ENCODE measurements at places on chromosomes 7 and 10.

GRCh38 chr7:148964483-148965267 is 63.6 kb downstream of the PDIA4 start:
- no peak for DNase-seq

GRCh38 chr7:15998617-15999016 is 312.1 kb upstream of the MEOX2 start:
- DNase-seq, result no peak

DNA sequence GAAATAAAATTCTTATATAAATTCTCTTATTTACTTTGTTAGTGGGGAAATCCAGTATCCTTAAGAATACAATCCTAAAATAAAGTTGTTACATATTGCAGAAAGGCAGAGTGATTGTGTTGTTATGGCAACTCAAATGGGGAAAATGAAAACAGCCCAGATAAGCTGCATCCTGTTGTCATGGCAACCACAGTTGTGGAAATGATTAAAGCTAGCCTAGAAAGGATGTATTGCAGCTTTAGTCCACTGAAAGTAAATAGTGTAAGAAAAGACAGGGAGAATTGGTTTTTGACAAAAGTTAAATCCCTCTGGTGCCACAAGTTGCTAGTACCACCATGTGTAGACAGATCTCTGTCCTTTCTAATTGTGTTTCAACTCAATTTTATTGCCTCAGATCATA is 43.2 kb downstream of the BTRC start:
- DNase-seq, result peak; percentile 62

GRCh38 chr10:93438613-93439253 is 43.4 kb downstream of the MYOF start:
- no peak for DNase-seq

- no peak for DNase-seq
These were observed 1.7 kb downstream of the ATAD1 start for GRCh38 chr10:87816163-87816897.

GRCh38 chr10:11358011-11358410 is 253.4 kb downstream of the USP6NL start:
- DNase-seq, result no peak

All from renal pelvis (tissue), 12 donors.